Stimulated activated CD4-positive, alpha-beta T cell treated with anti-CD3 and anti-CD28 coated beads, Interleukin-4, amount 100 ng/mL, for 1 hour (primary cell): ENCODE measurements at places on chromosomes 5 and 9.
A peak's percentile ranks its signal among the peaks of the same experiment; 100 is the strongest.

DNA sequence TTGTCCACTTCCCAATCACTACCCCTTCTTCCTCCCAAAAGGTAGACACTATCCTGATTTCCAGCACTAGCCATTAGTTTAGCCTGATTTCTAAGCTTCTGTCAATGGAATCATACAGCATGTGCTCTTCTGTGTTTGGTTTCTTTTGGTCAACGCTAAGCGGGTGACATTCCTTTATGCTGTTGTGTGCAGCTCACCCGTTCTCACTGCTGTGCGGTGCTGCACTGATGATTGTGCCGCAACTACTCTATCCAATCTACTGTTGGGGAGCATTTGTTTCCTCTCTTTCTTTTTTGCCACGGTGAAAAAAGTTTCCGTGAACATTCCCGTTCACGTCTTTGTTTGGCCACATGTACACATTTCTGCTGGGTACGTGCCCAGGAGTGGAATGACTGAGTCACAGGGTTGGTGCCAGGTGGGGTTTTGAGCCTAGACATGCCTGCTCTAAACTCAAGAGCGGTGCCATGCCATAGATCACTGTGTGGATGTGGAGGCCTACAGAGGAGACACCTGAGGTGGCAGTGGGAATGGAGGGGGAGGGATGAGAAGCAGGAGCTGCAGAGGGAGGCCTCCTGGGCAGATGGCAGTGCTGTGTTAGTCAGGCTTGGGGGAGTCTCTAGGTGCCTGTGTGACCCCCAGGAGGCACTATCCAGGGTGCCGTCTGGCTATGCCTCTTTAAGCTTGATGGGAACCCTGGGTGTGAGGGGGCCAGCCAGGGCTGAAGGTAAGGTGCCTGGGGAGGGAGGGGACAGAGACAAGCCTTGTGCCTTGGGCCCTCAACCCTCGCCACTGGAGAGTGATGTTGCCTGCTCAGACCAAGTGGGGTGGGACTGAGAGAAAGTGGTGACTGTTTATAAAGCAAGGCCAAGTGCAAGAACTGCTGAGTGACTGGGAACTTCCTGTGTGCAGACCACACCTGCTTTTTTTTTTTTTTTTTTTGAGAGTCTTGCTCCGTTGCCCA is 11.4 kb upstream of the ANKRD33B start:
- DNase-seq = no peak

GRCh38 chr5:65883461-65883860 is 42.9 kb upstream of the ERBIN start:
- DNase-seq = no peak

- no peak for DNase-seq
Observed at GRCh38 chr5:157562111-157562581, 13.4 kb downstream of the ADAM19 start.

GRCh38 chr5:172336676-172337285 is 53.2 kb upstream of the UBTD2 start:
- no peak for DNase-seq

DNA sequence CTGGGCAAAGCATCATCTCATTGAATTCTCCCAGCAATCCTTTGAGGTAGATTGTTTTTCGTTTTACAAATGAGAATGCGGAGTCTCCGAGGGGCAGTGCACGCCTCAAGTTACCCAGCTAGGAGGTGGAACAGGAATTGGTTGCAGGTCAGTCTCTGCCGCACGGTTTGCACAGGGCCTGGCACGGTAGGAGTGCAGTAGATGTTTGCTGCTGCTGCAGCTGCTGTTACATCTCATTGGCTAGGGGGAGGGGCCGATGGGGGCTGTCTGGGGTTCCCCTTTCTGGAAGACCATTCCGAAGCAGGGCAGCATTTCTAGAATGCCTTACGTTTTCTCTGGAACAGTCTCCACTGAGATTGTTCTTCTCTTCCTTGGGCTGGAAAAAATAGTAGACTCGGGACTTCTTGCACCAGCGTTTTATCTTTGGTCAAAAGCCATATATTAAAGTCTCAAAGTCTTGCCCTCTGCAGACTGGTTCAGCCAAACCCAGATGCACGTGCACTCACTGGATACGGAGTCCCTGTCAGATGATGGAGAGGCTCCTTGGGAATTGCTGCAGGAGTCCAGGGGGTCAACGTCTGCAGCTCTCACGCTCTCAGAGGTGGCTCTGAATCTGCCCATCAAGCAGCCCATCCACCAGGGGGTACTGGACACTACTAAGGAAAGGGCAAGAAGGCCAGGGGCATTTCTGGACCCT is 1.2 kb downstream of the USP20 start:
- peak; percentile 61 for DNase-seq

DNA sequence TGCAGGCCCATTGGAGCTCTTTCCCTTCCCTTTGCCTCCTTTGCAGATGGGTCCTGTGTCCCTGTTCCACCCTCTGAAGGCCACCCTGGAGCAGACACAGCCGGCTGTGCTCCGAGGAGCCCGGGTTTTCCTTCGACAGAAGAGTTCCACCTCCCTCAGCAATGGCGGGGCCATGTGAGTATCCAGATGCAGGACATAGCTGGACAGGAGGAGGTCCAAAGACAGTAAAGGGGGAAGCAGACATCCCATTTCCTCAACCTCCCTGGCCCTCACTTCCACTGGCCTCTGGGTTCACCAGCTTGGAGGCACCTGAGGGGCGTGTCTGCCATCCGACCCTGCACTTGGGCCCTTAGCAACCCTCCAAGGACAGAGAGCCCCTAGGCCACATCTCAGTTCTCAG is 237.9 kb downstream of the CACNA1B start:
- no peak for DNase-seq

- DNase-seq = no peak
Observed at GRCh38 chr5:114988096-114988495, 181.6 kb downstream of the TRIM36 start.

DNA sequence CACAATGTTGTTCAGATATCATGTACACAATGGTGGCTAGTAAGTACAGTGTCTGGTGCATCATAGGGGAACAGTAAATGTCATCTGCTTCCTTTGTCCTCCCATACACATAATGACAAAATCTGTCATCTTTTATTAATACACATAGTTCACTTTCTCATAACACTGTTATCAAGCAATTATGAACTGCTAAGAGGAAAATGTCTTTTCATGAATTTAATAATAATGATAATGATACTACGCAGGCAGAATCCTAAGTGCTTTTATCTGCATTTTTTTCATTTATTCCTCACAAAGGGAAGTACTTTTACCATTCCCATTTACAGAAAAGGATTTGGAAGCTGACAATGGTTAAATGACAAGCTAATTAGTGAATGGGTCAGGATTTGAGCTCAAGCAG is 35.7 kb downstream of the DPYSL3 start:
- DNase-seq = no peak

DNA sequence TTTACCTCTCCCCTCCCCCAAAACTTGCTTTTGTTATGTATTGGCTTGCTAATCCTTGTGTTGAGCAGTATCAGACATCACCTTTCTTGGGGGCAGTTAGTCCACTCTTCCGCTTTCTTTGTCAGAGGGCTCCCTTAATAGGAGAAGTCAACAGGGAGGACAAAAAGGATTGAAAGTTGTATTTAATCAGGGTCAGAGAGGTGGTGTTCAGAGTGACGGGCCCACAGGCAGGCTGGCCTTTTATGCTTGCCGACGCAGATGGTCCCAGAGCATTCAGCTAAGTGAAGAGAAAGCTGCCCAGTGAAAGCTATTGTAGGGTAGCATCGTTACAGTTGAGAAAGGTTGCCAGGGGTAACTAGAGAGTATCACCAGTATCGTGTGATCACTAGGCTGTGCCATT is 131.1 kb downstream of the ZCCHC7 start:
- no peak for DNase-seq

GRCh38 chr5:149757197-149757947 is 27.3 kb downstream of the PPARGC1B start:
- no peak for DNase-seq

GRCh38 chr5:148791334-148791667 is 35.1 kb upstream of the ADRB2 start:
- DNase-seq = no peak

DNA sequence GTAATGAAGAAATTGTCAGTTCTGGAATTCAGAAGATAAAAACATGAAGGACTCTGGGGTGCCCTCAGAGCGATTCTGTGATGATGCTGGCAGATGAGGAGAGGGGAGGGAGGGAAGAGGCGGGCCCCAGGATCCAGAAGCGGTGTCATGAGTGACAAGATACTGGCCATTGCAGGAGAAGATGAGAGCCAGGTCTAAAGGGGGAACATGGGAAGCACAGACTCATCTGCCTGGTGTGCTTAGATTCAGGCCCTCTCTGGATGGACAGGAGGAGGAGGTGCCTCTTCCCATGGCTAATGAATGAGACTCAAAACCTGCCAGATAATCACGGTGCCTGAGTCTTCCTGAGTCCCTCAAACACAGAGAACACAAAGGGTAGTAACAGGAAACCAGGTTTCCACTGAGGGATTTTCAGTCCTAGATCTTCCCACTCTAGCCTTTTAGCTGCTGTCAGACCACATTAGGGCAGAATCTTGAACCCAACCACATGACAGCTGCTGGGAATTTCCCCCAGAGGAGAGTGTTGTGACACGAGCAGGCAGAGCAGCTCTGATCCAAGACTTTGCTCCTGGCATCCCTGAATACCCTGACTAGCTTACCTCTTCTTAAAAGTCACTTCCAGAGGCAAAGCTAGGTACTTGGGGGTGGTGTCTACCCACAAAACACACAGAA is 28.2 kb upstream of the HSPA9 start:
- DNase-seq = no peak

- DNase-seq = no peak
Observed at GRCh38 chr5:156456857-156457256, 129.9 kb downstream of the SGCD start.

DNA sequence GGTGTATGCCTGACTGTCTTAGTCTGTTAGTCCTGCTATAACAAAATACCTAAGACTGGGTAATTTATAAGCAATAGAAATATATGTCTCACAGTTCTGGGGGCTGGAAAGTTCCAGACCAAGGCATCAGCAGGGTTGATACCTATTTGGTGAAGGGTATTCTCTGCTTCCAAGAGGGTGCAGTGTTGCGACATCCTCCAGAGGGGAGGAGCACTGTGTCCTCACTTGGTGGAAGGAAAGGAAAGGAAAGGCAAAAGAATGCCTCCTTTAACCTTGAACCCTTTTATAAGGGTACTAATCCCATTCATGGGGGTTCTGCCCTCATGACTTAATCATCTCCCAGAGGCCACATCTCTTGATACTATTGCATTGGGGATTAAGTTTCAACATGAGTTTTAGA is 42.0 kb upstream of the SLC24A2 start:
- DNase-seq = no peak

DNA sequence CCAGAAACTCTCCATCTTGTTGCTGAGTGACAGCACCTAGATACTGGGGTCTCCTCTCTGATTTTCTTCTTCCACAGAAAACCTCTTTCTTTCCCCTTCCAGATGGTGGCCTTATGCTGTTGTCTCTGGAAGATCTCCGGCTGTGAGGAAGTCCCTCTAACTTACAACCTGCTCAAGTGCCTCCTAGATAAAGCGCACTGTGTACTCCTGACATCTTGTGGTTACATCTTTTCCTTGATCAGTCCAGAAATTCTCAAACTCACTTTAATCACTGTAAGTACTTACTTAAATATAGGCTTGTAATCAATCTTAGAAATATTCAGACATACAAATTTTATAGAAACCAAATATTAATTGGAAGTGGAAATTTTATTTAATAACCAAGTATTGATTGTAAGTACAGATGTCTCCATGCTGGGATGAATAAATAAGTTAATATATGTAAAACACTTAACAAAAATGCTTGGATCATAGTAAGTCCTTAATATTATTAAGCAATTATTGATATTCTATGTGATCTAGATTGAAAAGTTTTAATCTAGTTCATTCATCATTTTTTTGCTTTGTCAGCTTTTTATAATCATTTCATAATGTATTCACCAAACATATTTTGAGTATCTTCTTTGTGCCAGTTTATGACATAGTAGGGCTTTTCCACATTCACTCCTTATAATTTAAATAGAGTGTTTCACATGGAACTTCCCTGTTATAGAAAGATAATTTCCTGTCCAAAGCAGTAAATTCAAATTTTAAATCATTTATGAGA is 1381.4 kb upstream of the CDH6 start:
- DNase-seq = no peak

DNA sequence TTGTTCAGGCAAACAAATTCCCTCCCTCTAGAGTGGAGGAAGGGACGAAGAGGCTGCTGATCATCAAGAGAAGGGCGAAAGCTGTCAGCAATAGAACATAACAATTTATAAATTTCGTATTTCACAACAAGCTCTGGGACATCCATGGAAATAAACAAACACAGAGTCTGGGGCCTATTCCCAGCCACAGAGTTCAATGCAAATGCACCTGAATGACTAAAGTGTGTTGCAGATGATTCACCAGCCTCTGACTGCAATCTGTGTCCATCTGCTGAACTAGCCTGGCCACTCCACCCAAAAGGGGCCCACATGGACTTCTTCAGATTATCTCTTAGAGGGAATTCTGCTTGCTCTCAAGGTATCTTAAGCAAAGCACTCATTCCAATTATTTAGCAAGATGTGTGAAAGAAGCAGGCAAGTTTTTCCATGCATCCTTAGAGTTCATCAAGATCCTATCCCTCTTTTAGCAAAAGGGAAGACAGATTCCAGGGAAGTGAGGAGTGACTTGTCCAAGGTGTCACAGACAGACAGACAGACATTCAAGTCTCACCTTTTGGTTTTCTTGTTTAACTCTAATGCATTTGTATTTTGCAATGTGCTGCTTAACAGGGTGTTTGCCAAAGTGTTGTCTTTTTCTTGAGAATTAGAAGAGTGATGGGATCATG is 307.8 kb upstream of the PAPPA start:
- DNase-seq = no peak

DNA sequence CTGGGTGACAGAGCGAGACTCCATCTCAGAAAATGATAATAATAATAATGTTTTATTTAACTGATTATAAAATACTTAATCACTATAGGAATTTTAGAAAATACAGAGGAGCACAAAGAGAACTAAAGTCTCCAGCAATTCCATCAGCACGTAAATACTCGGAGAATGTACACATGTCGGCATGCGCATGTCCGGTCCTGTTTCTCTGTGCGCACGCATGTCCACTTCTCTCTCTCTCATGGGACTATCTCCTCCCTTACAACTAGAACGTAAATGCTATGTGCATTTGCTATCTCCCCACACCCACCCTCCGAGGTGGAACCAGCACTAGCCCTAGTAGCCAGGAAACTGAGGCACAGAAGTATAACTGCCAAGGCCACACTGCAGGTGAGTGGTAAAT is 19.0 kb downstream of the CCNJL start:
- no peak for DNase-seq
